Smooth muscle cell of the brain vasculature (primary cell): ENCODE measurements at places on chromosomes 11 and 22.

DNA sequence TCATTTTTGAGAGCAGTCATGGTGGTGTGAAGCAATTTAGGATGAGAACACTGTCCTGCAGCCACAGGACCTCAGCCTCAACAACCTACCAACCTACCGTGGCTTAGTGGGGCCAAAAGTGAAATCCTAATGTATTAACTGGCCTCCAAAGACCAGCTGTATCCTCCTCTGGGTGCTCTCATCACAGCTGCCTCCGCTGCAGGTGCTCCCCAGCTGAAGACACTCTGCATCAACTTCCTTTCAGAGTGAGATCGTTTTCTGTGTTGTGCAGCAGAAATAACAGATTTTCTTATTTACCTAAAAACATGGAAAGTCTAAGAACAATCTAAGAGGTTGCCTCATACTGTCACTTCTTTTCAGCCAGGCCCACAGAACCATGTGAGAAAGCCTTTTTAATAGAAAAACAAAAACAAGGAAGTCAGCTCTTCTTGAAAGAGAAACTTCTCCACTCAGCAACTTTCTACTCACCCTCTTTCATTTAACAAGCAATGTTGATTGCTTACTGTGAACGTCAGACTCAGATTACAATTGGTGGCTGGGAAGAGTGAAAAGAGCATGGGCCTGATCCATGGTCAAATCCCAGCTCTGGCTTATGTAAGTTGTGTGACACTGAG lies 136.1 kb downstream of the TENM4 start:
- no peak for DNase-seq

DNA sequence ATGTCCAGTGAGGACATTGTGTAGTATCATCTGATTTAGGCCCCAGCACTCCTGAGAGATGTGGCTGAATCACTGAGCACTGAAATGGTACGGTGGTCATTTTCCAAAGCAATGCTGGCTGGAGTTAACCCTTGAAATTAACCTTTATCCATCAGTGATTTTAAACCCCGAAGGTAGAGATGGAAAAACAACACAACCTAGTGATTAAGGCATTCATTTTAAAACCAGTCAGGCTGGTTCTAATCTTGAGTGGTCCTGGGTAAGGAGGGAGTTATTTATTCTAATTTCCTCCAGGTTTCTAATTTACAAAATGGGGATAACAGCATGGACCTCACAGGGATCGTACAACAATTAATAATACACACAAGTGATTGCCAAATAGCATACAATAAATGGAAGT lies 6.6 kb upstream of the CSNK2A3 start:
- no peak for DNase-seq

DNA sequence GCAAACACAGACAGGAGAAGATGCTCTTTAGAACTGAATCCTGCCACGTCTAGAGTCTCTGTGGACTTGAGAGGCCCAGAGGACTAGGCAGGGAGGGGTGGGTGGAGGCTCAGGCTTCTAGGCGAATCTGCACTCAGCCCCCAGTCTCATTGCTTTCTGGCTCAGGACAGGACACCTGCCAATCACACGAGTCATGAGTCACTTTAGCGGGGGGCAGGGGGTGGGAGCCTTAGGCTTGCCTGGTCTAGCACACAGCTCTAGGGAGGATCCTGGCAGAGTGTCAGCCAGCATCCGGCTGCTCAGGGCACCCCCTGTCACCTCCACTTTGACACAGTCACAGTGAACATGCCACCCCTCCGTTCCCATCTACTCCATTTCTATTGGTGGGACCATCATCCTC lies 167.7 kb downstream of the CEP164 start:
- no peak for DNase-seq

DNA sequence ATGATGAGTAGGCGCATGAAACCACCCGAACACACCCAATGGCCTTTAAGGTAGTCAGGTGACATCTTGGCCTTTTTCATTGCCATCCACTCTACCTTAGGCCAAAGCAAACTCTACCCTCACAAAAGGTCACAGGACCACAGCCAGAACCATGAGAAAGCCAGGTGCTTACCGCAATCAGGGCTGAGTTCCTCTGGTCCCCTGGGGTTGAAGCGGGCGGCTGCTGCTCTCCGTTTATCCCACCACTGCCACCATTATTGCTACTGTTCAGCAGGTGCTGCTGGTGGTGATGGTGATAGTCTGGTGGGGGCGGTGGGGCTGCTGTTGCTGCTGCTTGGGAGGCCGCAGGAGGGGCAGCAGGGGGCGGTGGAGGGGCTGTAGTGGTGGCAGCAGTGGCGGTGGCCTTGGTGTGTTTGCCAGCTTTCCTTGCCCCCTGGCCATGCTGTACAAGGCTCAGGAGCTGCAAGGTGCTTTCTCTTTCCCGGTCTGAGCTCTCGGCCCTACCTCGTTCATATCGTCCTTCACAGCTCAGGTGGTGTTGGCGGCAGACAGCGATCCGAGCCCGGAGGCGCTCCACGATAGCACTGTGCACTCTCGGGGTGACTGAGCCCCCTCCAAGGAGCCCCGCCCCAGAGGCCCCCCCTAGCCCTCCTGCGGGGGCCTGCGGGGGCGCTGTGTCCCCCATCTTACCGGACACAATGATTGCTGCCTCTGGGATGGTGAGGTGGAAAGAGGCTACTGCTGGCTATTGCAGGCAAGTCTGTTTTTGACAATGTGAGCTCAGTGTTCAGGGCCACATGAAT lies 1.6 kb downstream of the MAML2 start:
- DNase-seq, result no peak

- no peak for DNase-seq
Measured at GRCh38 chr11:109306322-109306721, 115.7 kb upstream of the C11orf87 start.

GRCh38 chr11:7506243-7506642 lies 7.6 kb upstream of the PPFIBP2 start:
- no peak for DNase-seq

DNA sequence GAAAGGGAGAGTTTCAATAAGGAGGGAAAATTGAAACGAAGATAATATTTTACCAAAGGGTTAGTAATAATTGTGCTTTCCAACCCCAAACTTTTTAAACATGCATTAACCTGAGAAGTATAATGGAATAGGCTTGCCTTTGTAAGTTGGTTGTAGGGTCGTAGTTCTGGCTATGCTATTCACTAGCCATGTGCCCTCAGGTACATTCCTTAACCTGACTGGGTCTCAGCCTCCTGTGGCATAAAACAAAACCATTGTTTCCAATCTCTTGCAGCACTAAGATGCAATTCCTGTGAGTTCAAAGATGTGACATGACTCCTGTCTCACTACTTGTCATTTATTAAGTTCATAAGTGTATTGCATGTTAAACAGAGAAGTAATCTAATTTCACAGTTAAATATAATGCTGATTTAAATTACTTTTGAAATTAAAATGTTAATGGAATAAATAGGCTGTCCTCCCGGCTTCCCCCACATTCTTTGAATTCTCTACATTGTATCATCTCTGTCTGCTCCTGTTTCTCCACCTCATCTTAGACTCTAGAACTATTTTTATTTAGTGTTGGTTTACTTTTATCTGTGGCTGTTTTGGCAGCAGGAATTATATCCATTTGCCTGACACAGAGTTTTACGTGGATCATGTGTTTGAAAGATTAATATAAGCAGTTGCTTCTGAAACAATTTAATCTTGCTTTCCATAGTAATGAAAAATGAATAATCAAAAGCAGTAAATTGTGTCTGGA lies 216.3 kb downstream of the FAT3 start:
- DNase-seq, result no peak

DNA sequence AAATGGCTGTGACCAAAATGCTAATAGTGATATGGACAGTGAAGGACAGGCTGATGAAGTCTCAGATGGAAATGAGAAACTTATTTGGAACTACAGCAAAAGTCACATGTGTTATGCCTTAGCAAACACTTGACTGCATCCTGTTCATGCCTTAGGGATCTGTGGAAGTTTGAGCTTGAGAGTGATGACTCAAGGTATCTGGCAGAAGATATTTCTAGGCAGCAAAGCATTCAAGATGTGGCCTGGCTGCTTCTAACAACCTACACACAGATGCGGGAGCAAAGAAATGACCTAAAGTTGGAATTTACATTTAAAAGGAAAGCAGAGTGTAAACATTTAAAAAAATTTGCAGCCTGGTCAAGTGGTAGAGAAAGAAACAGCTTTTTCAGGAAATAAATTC lies 28.1 kb upstream of the CD81 start:
- no peak for DNase-seq

DNA sequence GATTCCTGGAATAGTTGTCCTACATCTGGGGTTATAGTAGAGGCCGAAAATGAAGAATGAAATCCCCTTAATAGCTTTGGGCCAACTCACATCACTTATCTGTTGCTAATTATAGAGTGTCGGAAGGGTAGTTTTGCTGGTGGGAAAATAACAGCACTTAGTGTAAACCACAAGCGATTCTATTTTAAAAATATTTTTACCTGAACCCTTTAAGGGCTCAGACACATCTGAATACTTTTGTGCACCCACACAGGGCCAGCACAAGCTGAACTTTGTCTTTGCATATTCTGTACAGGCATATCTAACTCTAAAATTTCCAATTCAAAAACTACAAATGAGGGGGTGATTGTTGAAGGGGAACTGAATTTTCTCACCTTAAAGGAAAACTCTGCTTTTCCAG lies 27.6 kb downstream of the SLC6A5 start:
- no peak for DNase-seq

DNA sequence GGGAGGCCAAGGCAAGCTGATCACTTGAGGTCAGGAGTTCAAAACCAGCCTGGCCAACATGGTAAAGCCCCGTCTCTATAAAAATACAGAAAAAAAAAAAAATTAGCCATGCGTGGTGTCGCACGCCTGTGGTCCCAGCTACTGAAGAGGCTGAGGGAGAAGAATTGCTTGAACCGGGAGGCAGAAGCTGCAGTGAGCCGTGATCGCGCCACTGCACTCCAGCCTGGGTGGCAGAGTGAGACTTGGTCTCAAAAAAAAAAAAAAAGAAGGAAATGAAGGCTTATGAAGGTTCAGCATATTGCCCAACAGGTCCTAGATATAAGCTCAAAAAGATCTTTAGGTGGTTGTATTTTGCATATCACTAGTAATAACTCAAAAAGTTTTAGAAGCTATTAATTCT lies 10.2 kb downstream of the ATL3 start:
- DNase-seq, result no peak

- no peak for DNase-seq
Measured at GRCh38 chr11:133967599-133968238, 11.0 kb upstream of the IGSF9B start.

DNA sequence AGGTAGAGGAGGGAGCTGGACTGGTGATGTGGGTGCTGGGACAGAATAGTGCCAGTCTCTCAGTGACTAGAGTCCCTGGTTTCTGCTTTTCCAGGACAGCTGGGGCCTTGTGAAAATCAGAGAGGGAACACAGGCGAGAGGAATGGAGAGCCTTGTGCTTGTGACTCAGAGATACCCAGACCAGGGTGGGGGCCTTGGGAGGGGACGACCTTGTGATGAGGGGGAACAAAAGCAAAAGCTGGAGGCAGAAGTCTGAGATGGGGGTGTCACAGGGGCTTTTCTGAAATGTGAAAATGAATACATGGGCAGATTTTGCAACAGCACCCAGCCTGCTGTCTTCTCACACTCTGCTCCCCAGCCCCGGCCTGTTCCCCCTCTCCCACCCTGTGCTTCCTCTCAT lies 3.4 kb upstream of the NR1H3 start:
- DNase-seq, result no peak

GRCh38 chr11:69918231-69918937 lies 99.2 kb upstream of the FGF3 start:
- DNase-seq, result no peak

DNA sequence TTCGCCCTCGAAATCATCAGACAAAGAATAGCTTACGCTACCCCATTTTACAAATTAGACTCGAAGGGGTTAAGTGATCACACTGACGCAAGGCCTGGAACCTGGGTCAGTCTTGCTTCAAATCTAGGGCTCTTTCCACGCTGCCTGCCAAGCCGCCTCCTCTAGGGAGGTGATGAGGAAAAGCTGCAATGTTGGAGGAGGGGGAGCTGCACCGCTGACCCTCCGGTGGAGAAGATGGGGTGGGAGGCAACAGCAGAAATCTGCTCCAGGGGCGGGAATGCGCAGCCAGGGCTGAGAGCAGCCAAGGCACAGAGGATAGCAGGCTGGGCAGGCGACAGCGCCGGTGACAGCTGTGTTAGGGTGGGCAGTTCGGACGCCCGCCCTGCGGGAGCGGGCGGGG lies 595 bp downstream of the SYVN1 start:
- no peak for DNase-seq

GRCh38 chr11:130771708-130772107 lies 144.6 kb downstream of the SNX19 start:
- DNase-seq, result no peak

DNA sequence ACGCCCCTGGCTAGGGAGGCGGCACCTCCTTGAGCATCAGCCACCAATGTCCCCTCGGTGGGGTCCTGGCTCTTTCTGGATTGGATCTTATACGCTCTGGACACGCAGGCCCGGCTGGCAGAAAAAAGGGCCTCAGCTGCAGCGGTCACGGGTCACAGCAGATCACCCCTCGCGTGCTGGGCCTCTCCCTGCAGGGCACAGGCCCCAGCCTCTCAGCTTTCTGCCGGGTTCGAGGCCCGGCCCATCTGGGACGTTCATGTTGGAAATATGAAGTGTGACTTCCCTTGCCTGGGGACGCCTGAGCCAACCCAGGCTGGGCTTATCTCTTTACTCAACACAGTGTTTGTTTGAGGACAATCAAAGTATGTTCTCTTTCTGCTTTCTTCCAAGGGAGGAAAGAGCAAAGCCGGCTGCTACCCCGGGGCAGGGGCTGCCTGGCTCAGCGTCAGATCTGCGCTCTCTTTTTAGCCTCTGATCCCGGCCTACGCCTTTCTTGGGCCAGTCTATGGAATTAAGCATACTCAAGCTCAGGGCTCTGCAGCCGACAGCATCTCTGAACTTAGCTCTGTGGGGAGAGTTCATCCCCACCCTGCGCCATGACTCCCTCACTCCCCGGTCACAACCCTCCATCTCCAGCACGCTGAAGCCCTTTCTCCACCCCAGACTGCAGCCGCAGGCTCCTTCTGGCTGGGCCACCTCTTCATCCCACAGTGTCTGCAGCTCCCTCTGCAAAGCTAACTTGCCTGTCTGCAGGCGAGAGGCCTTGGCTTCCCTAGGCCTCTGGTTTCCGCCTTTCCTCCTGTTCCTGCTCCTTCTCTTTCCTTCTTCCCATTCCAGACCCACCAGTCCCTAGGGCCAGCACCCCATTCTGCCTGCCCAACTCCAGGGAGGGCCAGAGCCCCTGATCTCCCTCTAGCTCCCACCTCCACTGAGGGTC lies 38.8 kb downstream of the ADAMTS15 start:
- no peak for DNase-seq

DNA sequence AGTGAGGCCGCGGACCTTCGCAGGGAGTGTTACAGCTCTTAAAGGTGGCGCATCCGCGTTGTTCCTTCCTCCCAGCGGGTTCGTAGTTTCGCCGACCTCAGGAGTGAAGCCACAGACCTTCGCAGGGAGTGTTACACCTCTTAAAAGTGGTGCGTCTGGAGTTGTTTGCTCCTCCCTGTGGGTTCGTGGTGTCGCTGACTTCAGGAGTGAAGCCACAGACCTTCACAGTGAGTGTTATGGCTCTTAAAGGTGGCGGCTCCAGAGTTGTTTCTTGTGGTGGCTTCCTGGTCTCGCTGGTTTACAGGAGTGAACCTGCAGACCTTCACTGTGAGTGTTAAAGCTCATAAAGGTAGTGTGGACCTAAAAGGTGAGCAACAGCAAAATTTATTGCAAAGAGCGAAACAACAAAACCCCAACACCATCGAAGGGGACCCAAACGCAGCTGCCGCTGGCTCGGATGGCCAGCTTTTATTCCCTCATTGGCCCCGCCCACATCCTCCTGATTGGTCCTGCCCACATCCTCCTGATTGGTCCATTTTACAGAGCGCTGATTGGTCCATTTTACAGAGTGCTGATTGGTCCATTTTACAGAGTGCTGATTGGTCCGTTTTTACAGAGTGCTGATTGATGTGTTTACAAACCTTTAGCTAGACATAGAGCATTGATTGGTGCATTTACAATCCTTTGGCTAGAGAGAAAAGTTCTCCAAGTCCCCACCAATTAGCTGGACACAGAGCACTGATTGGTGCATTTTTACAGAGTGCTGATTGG lies 1.2 kb upstream of the TMEM45B start:
- DNase-seq, result no peak
